ENCODE measurements at places on chromosomes 1 and 21. TPM values are rescaled to one million over a fixed set of nuclear protein-coding genes. Genes with fewer than 3 reads are reported as not detected.

The GCSAML gene
- total RNA-seq, result 3.5 TPM

The TMPRSS3 gene
- total RNA-seq, result 50.7 TPM

The F13B gene
- total RNA-seq, result not detected

The TAS1R1 gene
- not detected for total RNA-seq

The KIAA1614 gene
- total RNA-seq, result not detected

The SIM2 gene
- not detected for total RNA-seq

The IRF6 gene
- total RNA-seq, result 2.1 TPM

The CLCNKB gene
- total RNA-seq, result not detected

The PLA2G2D gene
- total RNA-seq, result not detected

- peaks cover 3% of the 10 kb centered on the region for H3K27me3 ChIP-seq
- no peak overlapping the region for H3K4me3 ChIP-seq
- no peaks in the 10 kb centered on the region for H3K4me1 ChIP-seq
- H3K36me3 ChIP-seq, result no peaks in the 10 kb centered on the region
Measured at GRCh38 chr1:47643306-47644211, 205.7 kb downstream of the FOXD2 start.

DNA sequence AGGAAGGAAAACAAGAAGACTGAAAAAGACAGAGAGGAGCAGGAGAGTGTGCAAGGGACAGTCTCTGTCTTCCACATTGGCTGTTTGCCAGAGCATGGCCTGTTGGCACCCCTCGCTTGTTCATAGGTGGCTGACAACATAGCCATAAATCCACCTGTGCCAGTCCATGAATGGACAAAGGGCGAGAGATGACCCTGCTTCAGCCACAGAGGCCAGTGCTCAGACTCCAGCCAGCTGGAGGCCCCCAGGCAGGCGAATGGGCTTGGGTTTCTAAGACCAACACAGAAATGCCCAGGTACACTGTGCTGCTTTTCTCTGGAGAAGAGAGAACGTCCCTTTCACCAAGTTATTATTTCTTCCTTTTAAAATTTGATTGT is 60.6 kb downstream of the RIPK4 start:
- DNase-seq, result no peak
- H3K27me3 ChIP-seq, result peaks cover 30% of the 10 kb centered on the region
- no peaks in the 10 kb centered on the region for H3K36me3 ChIP-seq
- no peak overlapping the region for H3K27ac ChIP-seq
- no peak overlapping the region for H3K4me3 ChIP-seq

- peaks cover 8% of the 10 kb centered on the region for H3K36me3 ChIP-seq
- no peak for DNase-seq
- no peak overlapping the region for H3K27ac ChIP-seq
Measured at GRCh38 chr21:34514576-34515115, 2.6 kb upstream of the KCNE1 start.

DNA sequence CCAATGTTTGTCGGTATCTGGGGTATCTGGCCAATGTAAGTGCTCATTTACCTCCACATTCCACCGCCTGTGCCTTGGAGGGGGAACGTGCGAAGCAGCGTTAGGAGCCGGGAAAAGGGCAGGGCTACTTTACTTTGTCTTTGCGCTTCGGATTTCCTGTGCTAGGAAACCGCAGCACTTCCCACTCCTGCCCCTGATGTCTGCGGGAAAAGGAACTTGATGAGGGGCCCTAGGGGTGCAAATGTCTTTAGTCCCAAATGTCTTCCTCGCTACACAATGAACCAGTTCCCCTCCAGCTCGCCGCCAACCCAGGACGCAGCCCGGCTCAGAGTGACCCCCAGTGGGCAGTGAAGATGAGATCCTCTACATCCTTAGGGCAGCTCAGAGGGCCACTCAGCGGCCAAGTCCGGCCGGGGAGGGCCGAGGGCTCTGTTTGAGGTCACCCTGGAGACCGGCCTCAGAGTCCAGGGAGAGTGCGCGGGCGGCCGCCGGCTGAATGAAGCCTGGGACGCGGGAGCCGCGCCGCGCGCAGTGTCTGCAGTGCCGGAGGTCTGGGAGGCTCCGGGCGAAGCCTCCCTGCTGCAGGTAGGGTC is at the start of gene DYNLT5:
TSS of gene DYNLT5 (plus strand) at position 460 of the 593 bp plus-strand sequence. CDS start 2,200 bp downstream, outside the sequence.
- H3K4me1 ChIP-seq, result peaks cover 14% of the 10 kb centered on the region
- peaks cover 69% of the 10 kb centered on the region for H3K27me3 ChIP-seq
- H3K4me3 ChIP-seq, result peak within 1 kb of the TSS; percentile 58
- H3K27ac ChIP-seq, result no peak within 1 kb of the TSS
- H3K36me3 ChIP-seq, result no peaks in the 10 kb centered on the region

- no peak overlapping the region for H3K27ac ChIP-seq
- H3K4me3 ChIP-seq, result no peak overlapping the region
- peaks cover 27% of the 10 kb centered on the region for H3K36me3 ChIP-seq
- H3K27me3 ChIP-seq, result no peaks in the 10 kb centered on the region
- peaks cover 27% of the 10 kb centered on the region for H3K4me1 ChIP-seq
Measured at GRCh38 chr1:24476571-24476970, 26.1 kb upstream of the RCAN3 start.

- H3K4me3 ChIP-seq, result no peak overlapping the region
- no peaks in the 10 kb centered on the region for H3K4me1 ChIP-seq
- no peaks in the 10 kb centered on the region for H3K36me3 ChIP-seq
- no peak for DNase-seq
- H3K27me3 ChIP-seq, result no peaks in the 10 kb centered on the region
Measured at GRCh38 chr1:196433000-196433399, 175.2 kb downstream of the KCNT2 start.

DNA sequence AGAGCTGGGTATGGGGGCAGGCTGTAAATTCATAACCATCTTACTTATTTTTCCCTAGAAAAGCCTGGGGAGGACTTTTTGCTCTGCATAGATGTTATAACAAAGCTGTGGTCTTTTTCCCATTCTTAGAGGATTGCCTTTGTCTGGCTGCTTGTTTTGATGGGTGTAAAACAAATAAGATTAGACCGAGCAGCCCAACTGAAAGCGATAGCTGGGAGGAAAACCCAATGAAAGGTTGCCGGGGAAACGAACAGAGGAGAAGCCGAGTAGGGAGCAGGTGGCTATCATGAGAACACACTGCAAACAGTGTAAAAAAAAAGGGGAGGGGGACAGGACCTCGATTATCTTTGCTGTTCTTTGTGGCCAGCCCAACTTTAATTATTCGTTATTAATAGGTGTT is 1.9 kb downstream of the ELAVL4 start:
- peaks cover 79% of the 10 kb centered on the region for H3K27me3 ChIP-seq
- no peaks in the 10 kb centered on the region for H3K36me3 ChIP-seq
- peak overlapping the region; percentile 56 for H3K4me3 ChIP-seq
- H3K4me1 ChIP-seq, result peaks cover 18% of the 10 kb centered on the region
- H3K27ac ChIP-seq, result no peak overlapping the region
- DNase-seq, result no peak

- no peaks in the 10 kb centered on the region for H3K36me3 ChIP-seq
- no peaks in the 10 kb centered on the region for H3K4me1 ChIP-seq
- peaks cover 4% of the 10 kb centered on the region for H3K27me3 ChIP-seq
- H3K4me3 ChIP-seq, result no peak overlapping the region
Measured at GRCh38 chr1:70043804-70044203, 161.6 kb downstream of the LRRC40 start.

DNA sequence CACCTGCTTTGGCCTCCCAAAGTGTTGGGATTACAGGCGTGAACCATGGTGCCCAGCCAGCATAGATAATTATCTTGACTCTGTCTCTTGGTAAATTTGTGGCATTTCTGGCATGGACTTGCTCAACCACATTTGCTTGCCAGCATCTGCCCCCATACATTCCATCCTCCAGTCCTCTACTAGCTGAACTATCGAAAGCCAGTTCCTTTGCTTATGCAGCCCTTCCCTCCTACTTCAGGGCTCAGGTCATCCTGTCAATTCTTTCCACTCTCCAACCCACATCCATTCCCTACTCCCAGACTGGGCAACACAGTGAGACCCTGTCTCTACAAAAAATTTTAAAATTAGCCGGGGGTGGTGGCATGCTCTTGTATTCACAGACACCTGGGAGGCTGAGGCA is 13.0 kb upstream of the UQCRHL start:
- H3K4me1 ChIP-seq, result peaks cover 3% of the 10 kb centered on the region
- DNase-seq, result no peak
- no peak overlapping the region for H3K4me3 ChIP-seq
- H3K27me3 ChIP-seq, result no peaks in the 10 kb centered on the region
- H3K36me3 ChIP-seq, result no peaks in the 10 kb centered on the region
- H3K27ac ChIP-seq, result no peak overlapping the region
